ENCODE measurements at places on chromosomes 3 and 15.

DNA sequence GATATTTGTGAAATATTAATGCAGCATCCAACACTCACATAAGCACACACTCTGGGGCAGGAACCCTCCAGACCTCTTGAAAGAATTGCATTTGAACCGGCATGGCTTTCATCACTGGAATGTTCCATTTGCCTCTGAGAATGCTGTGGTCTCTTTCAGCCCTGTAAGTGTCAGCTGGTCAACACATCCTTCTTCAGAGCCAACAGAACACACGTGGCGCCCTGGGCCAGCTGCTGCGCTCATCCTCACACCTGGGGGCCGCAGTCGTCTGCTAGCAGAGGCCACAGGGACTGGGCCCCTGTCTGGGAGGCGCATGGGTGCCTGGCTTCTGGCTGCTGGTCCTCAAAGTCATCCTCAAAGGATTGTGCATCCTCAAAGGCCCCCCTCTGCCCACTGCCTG, 71.4 kb upstream of the HERC1 start:
- DNase-seq: no peak

GRCh38 chr3:120147072-120147871, 53.0 kb upstream of the GSK3B start:
- no peak for DNase-seq

DNA sequence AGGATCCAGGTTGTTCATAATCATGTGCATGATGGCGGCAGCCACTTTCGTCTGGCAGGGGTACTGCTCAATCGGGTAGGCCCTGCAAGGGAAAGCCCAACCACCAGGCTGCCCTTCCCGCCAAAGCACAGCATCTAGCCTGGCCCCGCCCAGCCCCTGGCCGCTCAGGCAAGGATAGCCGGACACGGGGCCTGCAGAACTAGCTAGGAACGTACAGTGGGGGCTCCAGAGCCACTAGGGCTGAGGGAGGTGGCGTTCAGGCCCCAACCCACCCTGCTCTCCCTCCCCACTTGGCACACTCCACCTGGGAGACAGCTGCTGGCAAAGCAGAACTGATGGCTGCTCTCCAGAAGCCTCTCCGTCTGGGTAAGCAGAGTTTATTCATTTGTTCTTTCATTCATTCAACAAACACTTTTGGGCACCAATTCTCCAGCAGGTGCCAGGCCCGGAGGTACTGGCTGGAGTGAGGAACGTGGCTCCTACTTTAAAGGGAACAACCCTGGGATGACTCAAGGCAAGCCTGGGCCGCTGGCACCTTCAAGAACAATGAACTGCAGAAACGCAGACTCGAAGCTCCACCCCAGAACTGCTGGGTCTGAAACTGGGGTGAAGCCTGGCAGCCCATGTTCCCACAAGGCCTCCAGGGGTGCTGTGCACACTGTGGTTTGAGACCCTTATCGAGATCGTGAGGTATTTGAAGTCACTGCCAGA, 7.8 kb downstream of the UROC1 start:
- DNase-seq: peak; percentile 11

- no peak for DNase-seq
Observed at GRCh38 chr3:192170659-192171058, 556.7 kb downstream of the FGF12 start.

DNA sequence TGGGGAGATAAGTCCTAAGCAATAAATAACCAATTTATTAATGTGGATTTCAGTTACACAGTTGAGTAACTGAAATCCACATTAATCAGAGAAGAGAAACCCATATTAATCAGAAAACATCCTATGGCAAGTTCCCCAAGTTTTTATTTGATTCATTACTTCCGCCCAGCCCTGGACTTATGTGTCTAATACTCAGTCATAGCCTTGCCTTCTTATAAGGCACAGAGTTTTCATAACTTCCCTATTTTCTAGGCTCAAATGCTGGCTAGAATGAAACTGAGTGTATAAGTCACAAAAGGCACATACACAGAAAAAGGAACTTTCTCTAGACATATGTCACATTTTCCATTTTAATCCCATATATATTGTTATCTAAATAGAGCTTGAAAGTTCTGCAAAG, 28.8 kb downstream of the CD47 start:
- DNase-seq: no peak

All from left cardiac atrium (tissue), 4 donors.